Transverse colon (tissue), 4 donors: ENCODE measurements at places on chromosomes 5 and 9. TPM values are rescaled to one million over a fixed set of nuclear protein-coding genes. Genes with fewer than 3 reads are reported as not detected.

SHISAL2B gene
- total RNA-seq = not detected

HAPLN1 gene
- total RNA-seq = not detected

DNA sequence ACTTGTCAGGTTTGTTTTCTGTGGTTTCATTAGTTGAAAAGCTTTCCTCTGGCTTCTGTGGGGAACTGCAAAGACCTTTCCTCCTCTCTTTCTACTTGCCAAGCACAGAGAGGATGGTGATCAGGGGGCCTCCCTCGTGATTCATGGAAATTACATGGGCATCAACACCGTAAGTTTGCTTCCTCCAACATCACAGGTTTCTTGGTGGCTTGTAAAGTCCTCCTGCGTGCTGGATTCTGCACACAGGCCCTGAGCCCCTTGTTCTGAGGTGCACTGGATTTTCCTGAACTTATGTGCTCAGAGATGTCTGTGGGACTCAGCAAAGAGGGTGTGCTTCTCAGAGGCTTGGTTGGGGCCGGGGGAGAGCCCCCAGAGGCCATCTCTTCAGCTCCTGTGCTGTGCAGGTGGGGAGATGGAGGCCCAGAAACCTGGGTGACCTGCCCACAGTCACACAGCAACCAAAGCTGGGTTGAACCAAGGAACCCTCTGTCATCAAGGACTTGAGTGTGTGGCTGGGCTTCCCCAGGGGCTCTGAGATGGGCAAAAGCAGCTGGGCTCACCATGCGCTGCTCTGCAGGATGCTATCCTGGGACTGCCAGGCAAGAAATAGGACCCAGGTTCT, 36.5 kb downstream of the RGS3 start:
- DNase-seq = no peak

- no peak for DNase-seq
These were observed 366.4 kb upstream of the FTMT start for GRCh38 chr5:121485281-121485680.

GRCh38 chr9:20518737-20519136, 103.6 kb downstream of the MLLT3 start:
- no peak for DNase-seq

- DNase-seq = no peak
These were observed 92.8 kb downstream of the NFIB start for GRCh38 chr9:14221119-14221518.
